ENCODE measurements at places on chromosomes 5 and 9.

DNA sequence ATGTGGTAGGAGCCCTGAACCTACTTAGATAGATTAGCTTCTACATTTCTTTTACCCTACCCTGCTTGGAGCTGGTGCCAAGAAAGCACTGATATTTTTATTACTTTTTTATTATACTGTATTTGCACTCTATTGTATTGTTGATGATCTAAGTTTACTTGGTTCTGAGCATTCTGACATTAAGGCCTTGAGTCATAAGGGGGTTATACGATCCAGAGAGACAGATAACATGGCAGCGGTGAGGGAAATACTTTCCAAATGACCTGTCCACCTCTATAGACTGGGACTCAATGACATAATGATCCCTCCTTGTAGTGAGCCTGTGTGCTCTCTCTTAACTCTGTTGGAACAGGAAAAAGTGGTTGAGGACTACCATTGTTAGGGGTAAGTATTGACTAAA is 176.3 kb downstream of the MAN2A1 start:
- DNase-seq: no peak

GRCh38 chr5:72280581-72281069 is 39.4 kb downstream of the MRPS27 start:
- DNase-seq: no peak

GRCh38 chr9:93301911-93302541 is 118.1 kb downstream of the WNK2 start:
- no peak for DNase-seq

- DNase-seq: no peak
Observed at GRCh38 chr5:82365744-82366228, 87.6 kb upstream of the RPS23 start.

- DNase-seq: no peak
Observed at GRCh38 chr5:147751156-147751830, 31.2 kb downstream of the JAKMIP2 start.

GRCh38 chr9:81613002-81613812 is 76.1 kb downstream of the TLE1 start:
- no peak for DNase-seq

- DNase-seq: no peak
Observed at GRCh38 chr5:171813813-171814490, 28.3 kb downstream of the SMIM23 start.

GRCh38 chr9:125360601-125361000 is 99.0 kb downstream of the GAPVD1 start:
- DNase-seq: no peak

- DNase-seq: no peak
Observed at GRCh38 chr9:114696814-114697544, 15.0 kb upstream of the TEX48 start.

- DNase-seq: peak; percentile 32
Observed at GRCh38 chr9:18493451-18493993, 19.6 kb downstream of the ADAMTSL1 start.

DNA sequence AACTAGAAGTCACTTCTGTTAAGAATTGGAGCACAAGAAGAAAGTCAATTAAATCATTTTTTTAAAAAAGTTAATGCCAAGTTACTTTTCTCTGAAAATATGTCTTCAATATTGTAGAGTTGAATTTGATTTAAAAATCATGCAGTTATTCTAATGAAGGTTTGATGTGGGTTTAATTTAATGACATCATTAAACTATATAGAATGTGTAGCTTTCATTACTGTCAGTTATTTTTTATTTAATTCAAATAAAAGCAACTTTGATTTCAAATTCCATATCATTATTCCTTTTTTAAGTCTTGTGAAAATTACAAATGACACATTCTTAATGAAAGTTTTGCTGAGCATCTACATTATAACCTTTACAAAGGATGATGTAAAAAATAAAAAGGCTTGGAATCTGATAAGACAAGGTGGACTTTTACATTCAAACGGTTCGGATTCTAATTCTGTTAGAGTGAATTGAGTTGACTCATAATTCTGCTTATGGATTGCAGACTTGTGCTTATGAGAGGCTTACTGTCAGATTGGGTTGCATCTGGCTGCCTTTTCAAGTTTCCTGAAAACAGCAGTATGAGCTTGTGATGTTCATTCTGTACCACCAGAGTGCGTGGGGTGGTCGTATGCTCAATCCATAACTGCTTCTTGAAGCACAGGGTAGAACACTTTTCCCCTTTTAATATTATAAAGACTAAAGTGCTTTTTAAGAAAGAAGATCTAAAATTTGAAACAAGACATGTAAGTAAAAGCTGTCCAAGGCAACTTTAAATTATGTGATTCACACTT is 253.0 kb upstream of the ARRDC3 start:
- no peak for DNase-seq
